Inflammatory macrophage treated with lipopolysaccharide for 1 hour (primary cell): ENCODE measurements at places on chromosomes 12 and 14.

- DNase-seq, result no peak
Measured at GRCh38 chr12:98544751-98545150, 29.4 kb downstream of the TMPO start.

GRCh38 chr12:53591301-53592206, 34.6 kb downstream of the ATF7 start:
- DNase-seq, result no peak

- peak; percentile 17 for DNase-seq
Measured at GRCh38 chr12:104510873-104511440, 54.2 kb downstream of the CHST11 start.

GRCh38 chr14:75714991-75715390, 53.9 kb downstream of the TTLL5 start:
- no peak for DNase-seq

DNA sequence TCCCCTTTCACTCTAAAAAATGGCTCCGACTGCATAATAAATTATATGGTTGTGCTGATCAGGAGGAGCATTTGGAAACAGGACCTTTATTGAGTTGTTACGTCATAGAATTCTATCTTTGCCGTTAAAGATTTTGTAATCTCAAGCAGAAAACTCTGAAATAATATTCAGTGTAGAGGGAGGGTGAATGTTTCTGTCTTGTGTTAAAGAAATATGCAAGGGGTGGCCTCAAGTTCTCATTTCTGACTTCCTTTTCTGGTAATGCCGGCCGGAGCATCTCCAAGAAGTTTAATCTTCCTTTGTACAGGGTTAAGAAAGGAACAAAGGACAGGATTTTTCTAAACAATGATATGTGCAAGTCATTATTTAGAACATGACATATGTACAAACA, 165.1 kb downstream of the SLC38A4 start:
- peak; percentile 64 for DNase-seq

GRCh38 chr12:32734952-32735351, 20.7 kb downstream of the YARS2 start:
- no peak for DNase-seq

- peak; percentile 85 for DNase-seq
Measured at GRCh38 chr12:68267892-68268396, 14.5 kb upstream of the IL22 start.

GRCh38 chr12:130448044-130448821, 110.5 kb downstream of the PIWIL1 start:
- DNase-seq, result no peak

GRCh38 chr12:5965950-5966383, 20.9 kb upstream of the ANO2 start:
- DNase-seq, result peak; percentile 34

- peak; percentile 75 for DNase-seq
Measured at GRCh38 chr12:22687361-22688076, 62.5 kb downstream of the ETNK1 start.

GRCh38 chr12:116210131-116210530, 67.4 kb downstream of the MED13L start:
- no peak for DNase-seq

- DNase-seq, result no peak
Measured at GRCh38 chr12:48651681-48652080, 30.4 kb downstream of the KANSL2 start.

DNA sequence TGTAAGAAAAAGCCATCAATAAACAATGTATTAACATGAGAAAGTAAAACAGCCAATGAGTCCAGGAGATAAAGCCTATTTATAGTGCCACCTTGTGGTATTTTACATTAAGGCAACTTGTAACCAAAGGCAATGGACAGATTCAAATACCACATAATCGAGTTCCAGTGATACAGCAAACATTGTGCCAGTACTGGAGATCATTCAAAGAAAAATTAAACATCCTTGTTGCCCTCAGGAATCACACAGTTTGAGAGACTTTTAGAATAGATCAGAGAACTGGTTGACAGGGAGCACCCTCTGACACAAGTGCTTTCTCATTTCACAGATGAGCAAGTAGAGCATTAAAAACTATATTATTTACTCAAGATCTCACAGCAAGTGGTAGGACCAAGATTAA, 98.1 kb downstream of the DDHD1 start:
- DNase-seq, result peak; percentile 8

DNA sequence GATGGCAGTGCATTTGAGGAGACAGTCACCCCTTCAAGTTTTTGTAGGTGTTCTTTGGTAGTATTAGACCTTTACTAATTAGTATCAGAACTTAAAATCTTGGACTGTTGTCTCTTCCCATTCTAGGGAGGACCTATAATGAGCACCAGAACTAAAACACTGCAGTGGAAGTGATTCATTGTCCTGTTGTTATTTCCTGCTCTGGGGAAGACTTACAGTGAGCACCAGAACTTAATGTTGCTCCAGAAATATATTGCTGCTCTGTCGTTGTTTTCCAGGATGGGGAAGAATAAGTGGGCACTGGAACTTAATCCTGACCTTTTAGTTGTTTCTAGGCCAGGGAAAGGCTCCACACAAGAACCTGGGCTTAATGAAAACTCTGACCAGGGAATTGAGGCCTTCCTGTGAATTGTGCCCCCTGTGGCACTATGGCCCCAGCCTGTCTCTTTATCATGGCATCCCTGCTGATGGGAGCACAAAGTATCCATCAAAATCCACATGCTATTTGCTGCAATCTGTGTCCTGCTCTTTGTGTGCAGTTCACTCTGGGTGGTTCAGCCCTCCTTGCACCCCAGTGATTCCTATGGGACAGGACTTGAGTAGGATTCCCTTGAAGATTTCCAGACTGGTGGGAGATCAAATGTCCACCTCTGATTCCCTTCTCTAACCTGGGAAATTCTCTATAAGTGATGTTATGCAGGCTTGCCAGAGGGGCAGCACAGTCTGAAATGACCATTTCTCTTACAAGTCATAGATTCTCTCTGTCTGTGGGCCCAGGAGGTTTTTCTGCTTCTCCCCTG, 175.8 kb downstream of the PAWR start:
- DNase-seq, result no peak

DNA sequence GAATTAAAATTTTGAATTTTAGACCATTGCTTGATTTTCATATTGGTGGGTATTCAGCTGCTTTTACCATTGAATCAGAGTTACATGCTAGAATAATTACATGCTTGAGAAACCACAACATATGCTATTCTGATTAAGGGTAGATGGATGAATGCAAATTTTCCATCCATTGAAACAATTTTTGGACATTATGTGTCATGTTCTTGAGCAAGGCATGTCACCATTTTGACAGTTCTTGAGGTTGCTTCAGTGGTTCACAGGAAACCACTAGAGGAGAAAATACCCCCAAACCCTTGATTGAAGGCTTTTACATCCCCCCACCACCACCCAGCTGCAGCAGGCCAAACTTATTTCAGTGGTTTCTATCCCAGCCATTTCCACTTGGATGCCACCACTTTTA, 13.5 kb downstream of the UBR7 start:
- DNase-seq, result no peak

DNA sequence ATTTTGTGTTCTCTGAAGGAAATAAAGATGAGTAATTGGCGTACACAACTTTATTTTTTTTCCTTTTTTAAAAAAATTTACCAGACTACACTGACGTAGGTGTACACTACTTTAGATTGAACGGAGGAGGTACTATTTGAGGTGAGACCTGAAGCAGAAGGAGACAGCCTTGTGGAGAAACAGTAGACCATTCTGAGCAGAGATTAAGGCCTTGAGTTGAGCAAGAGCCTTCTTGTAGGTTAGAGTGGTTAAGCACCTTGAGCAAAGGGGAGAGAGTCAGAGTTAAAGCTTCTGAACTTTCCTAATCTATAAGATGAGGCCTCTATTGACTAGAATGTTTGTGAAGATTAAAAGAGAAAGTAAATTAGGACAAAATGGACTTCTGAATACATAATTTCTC, 2.5 kb downstream of the LEMD3 start:
- DNase-seq, result no peak
